ENCODE measurements at places on chromosomes 16 and 17. TPM values are rescaled to one million over a fixed set of nuclear protein-coding genes. Genes with fewer than 3 reads are reported as not detected.
A peak's percentile ranks its signal among the peaks of the same experiment; 100 is the strongest.

- H3K27ac ChIP-seq: peak overlapping the region; percentile 100
- no peaks in the 10 kb centered on the region for H3K36me3 ChIP-seq
These were observed 570 bp upstream of the CFDP1 start for GRCh38 chr16:75433732-75434413.

DNA sequence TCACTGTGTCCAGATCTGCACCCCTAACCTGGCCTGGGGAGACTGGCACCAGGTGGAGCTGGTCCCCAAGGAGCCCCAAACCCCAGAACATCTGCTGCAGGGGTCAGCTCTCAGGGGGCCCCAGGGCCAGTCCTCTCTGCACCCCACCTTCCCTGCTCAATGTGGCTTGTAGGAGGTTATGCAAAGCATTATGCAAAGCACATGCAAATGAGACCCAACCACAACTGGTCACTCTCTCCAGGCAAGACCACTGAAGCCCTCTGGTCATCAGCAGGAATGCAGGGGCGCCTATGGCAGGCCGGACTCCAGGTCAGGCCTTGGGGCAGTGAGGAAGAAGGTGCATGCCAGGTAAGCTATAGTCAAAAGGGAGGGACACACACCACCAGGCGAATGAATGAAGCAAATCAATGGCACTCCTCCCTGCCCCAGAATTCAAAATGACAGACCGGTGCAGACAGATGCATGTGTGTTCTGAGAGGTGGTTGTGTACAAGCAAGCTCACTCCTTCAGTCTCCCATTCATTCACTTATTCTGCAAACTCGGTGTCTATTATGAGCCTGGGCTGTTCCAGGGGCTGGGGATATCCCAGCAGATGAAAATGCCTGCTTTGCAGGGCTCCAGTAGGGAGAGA, 48.0 kb downstream of the TMEM235 start:
- no peaks in the 10 kb centered on the region for H3K36me3 ChIP-seq
- no peak for DNase-seq
- H3K4me1 ChIP-seq: no peaks in the 10 kb centered on the region
- H3K27ac ChIP-seq: no peak overlapping the region
- no peaks in the 10 kb centered on the region for H3K27me3 ChIP-seq

DNA sequence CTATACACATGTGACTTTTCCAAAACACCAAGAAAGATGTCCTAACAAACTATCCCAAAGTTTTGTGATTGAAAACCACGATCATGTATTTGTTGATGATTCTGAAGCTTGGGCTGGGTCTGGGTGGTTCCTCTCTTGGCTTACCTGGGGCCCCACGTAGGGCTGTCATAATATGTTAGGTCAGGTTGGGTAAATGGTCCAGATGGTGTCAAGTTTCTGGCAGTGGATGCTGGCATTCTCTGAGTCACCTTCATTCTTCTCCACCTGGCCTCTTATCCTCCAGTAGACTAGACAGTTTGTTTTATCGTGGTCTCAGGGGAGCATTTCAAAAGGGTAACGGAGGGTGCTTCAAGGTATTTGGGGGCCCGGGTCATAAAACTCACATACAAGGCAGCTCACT, 39.4 kb downstream of the SYCE1L start:
- no peak for DNase-seq
- no peak overlapping the region for H3K4me3 ChIP-seq
- H3K27ac ChIP-seq: no peak overlapping the region
- H3K4me1 ChIP-seq: peaks cover 4% of the 10 kb centered on the region
- no peaks in the 10 kb centered on the region for H3K27me3 ChIP-seq

TMEM220 gene
- total RNA-seq: 4.4 TPM

ZC3H7A gene
- 26.4 TPM for total RNA-seq
